NCI-H2081 treated with DMSO at 0.1 percent for 48 hours (cell line): ENCODE measurements at places on chromosomes 11 and 22.

- no peak for DNase-seq
Measured at GRCh38 chr11:93403930-93404329, 73.4 kb downstream of the DEUP1 start.

GRCh38 chr11:122902951-122903350, 20.4 kb downstream of the JHY start:
- DNase-seq = no peak

DNA sequence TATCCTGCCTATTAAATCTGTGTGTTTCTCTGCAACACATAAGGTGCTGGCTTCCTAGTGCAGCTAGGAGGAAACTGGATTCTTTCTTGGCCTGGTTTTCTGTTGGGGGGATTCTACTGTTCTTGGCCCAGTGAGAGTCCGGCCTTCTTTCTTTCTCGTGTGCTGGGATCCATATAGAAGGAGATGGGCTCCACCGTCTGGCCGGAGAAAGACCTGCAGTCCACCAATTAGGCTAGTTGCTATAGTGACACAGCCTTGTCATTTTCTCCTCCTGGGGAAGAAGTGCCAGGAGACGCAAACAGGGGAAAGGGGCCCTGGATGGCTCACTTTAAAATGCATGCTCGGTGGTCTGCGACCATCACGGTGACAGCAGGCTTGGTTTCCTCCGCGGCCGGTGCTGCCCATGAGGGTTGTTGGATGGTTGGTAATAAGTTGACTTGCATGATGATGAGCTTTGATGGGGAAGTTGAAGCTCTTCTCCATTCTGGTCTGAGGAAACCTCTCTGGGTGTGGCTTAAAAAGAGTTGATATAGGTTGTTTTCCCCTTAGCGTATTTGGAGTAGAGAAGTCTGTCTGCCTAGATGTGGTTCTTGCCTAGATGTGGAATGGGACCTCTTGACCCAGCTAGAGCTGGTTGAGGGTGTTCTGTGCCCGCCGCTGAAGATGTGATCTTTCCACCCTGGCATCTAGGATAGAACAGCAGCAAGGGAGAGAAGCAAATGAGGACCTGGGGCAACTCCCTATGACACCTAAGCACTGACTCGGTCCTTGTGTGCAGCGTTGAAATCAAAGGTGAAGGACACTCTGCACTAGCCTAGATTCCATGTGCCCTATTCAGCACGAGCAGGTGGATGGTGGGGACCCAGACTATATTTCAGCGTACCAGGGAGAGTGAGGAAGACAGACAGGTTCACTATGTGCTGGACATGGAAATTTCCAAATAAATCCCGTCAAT, 1335.0 kb downstream of the BRD1 start:
- DNase-seq = no peak

DNA sequence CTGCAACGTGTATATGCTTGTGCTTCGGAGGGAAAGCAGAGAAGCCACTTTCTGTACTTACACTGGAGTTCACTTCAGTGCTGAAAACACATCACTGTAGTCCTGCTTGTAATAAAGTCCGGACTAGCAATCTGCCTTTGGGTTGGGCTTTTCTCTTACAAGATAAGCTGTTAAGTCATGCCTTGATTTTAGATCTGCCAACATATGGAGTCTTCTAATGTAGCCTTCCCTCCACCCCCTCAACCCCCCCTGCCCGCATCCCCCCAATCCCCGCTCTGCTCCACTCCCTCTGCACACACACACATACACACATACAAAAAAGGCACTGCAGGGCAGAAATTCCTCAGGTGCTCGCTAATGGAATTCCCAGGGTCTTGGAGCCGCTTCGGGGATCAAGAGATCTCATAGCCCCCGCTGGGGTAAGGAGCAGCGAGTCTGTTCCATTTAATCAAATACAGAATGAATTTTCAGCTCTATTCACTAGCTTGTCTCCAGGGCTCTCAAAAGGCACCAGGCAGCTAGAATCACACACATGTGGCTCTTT, 3.4 kb downstream of the CDON start:
- DNase-seq = no peak

- no peak for DNase-seq
Measured at GRCh38 chr11:64266339-64266738, 15.0 kb downstream of the PLCB3 start.

DNA sequence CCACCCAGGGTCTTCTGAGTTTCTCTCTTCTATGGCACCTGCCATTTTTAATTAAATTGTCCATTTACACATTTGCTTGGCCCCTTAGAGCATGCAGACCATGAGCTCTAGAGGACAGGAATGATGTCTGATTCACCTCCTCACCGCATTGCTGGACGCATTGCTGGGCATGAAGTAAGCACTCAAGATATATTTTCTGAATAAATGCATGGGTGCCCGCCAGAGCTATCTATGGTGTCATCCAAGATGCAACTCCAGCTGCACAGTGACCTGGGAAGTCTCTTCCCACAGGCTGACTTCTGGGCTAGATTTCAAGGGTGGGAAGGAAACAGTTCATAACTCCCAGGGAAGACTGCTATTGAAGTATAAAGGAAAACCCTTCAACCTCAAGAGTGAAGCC, 66.6 kb upstream of the ASPHD2 start:
- DNase-seq = no peak

GRCh38 chr11:91742155-91742554, 482.5 kb upstream of the FAT3 start:
- DNase-seq = no peak

GRCh38 chr22:43852573-43853327, 9.6 kb downstream of the SULT4A1 start:
- DNase-seq = no peak

DNA sequence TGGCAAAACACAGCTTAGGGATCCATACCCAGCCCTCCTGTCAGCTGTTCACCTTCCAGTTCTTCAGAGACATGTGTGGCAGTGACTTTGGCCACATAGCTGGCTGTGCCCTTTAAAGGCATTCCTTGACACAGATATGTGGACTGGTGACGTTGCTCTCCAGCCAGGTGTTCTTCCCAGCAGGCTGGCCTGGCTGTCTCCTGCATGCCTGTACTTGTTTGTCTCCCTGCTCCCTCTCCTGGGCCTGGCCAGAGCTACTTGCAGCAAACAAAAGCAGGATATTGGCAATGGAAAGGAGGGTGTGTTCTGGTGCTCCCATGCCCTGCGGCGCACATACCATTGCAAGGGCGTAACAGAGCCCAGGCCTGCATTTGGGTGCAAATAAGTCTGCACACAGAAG, 38.3 kb downstream of the PIK3IP1 start:
- DNase-seq = no peak

GRCh38 chr11:18699269-18699596, 654 bp downstream of the TMEM86A start:
- DNase-seq = no peak

- no peak for DNase-seq
Measured at GRCh38 chr11:14384338-14384737, 25.4 kb upstream of the RRAS2 start.

GRCh38 chr11:107666911-107667613, 44.8 kb downstream of the SLN start:
- DNase-seq = no peak

DNA sequence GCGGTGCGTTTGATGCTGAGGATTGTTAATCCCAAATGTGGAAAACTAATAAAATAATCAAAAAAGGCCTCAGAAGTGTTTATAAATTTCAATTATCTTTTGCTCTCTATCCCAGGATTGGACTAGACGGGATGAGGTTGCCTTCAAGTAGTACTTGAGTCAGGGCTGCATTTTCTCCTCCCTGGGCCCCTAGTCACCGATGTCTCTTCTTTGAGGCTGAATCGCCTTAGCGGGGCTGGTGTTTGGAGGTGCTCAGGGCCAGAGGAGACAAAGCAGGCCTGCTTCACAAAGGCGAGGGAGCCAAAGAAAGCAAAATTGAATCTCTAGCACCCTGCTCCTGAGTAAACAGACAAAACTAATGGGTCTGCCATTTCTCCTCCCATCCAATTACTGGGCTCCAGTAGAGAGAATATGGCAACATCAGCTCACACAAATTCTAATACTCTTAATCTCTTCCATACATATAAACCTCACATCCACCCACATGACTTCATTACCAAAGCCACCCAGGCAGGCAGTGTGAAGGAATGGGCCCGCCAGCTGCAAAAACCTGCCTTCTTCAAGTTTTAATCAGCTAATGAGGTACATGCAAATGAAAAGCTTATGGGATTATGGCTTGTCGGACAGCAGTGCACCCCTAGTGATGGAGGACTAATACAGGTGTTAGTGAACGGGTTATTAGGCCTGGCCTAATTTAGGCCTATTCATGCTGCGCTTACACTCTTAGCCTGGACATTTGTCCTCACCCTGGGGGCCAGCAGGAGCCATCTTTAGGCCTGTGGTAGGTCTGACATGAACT, 52.7 kb upstream of the HTATIP2 start:
- no peak for DNase-seq

DNA sequence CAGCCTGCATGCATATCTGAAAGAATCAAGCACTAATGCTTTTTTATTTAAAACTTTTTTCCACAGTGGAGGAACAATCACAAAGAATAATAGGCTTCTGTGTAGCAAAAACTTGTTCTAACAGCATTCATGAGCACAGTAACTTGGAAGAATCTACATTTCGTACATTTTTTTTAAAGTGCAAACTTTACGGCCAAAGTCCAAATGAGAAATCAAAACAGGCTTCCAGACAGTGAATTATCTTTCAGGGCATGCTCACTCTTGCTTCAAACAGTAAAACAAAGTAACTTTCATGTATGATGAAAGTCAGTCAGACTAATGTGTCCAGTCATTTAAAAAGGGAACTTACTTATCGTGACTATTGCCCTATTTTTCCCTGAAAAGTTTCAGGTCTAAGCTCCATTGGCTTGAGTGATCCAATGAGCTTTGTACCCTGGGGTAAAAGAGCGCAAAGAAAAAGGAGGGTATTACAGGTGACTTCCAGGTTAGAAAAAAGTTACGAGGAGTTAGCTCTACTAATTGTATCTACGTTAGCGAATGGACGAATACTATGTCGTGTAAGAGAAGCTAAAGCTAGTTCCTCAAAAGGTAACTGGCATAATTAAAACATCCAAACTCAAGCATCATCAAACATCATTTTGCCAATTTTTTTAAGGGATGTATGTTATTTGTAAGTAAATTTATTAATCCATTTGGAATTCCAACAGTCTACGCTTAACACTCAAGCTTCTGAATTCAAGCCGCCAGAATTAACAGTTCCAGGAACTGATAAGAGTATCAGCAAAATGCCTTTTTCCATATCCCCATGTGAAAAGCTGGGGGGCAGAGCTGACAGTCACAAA, 1.7 kb downstream of the PICALM start:
- DNase-seq = no peak

- no peak for DNase-seq
Measured at GRCh38 chr22:47168900-47169800, 406.7 kb downstream of the TBC1D22A start.

DNA sequence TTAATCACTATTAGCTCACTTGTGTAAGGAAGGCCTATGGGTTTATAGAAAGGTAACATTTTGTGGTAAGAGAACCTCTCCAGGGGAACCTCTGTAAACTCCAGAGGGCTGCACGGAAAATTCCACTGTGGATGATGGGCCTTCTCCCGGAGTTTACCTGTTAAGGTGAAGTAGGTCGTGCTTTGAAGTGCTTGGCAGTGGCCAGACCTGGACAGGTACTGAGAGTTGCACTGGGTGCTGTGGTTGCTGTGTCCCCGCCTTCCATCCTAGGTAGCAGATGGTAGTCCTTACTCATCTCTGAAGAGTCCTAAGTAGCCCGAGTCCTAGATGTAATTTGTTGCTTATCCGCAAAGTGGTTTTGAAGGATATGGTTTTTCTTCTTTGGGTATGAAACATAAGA, 133.4 kb downstream of the TEAD1 start:
- no peak for DNase-seq

GRCh38 chr11:95138448-95138847, 48.8 kb downstream of the ENDOD1 start:
- DNase-seq = peak; percentile 19

- DNase-seq = no peak
Measured at GRCh38 chr22:37187891-37188761, at the start of gene C1QTNF6. Gene C1QTNF6 (minus strand): TSS chr22:37188247. CDS start chr22:37188213, 34 bp downstream.

GRCh38 chr11:106765469-106766258, 252.6 kb downstream of the GUCY1A2 start:
- no peak for DNase-seq

- no peak for DNase-seq
Measured at GRCh38 chr22:36154423-36154945, 6.1 kb downstream of the APOL3 start.

DNA sequence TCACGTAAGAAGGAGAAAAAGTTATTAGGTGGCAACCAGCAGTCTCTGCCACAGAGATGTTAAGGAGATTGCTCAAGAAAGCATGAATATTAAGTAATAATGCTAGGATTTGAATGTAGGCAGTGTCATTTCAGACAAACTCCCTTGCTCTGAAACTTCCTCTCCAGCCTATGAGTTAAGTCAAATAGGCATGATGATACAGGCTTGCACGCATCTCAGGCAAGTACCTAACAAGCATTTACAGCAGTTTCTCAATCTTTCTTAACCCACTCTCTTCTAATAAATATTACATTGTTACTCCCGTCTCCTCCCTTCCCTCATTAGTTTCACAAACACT, 72.7 kb downstream of the RAB38 start:
- DNase-seq = no peak

- DNase-seq = no peak
Measured at GRCh38 chr11:1229471-1230120, 6.7 kb downstream of the MUC5B start.

DNA sequence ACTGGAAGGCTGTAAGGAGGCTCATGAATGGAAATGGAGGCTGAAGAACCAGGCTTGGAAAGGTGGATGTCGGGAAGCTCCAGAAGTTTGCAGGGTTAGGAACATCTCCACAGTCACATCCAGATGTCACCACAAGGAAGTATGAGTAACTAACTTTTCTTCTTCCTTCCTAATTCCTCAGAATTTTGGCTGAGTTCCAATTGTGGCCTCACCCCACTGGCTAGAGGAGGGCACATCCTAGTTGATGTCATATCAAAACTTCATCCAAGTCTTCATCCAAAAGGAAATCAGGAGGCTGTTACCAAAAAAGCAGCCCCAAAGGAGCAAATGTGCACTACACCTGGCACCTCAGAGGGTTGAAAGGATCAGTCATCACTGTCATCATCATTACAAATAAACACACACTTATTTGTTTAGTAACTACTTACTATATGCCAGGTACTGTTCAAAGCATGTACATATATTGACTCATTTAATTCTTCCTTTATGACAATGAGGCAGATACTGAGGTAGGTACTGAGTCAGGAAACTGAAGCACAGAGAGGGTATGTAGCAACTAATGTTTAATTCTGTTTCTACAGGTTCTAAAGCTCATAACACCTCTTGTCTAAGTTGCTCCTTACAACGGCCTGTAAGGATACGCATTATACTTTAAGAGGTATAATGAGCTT, 7.3 kb upstream of the PTPN5 start:
- DNase-seq = no peak

- DNase-seq = no peak
Measured at GRCh38 chr11:7490054-7490453, 4.7 kb downstream of the OLFML1 start.

DNA sequence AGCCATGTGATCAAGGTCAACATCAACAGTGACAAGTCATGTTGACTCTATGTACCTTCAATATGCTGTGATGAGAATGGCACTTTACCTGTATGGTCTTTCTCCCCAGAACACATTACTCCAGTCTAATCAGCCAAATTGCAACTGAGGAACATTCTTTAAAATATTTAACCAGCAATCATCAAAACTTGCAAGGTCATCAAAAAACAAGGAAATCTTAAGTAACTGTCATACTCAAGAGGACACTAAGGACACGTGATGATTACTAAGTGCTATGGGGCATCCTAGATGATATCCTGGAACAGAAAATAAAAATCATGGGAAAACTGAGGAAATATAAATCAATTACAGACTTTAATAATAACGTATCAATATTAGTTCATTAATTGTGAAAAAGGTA, 118.9 kb downstream of the EFCAB6 start:
- no peak for DNase-seq

- DNase-seq = no peak
Measured at GRCh38 chr11:132312161-132312560, 941.7 kb downstream of the NTM start.
